ENCODE measurements at places on chromosomes 4 and X. TPM values are rescaled to one million over a fixed set of nuclear protein-coding genes. Genes with fewer than 3 reads are reported as not detected.
A peak's percentile ranks its signal among the peaks of the same experiment; 100 is the strongest.

ANXA10 gene
- not detected for total RNA-seq

SMR3A gene
- not detected for total RNA-seq

SSX1 gene
- total RNA-seq = not detected

AKAP14 gene
- total RNA-seq = 1.6 TPM

GLUD2 gene
- total RNA-seq = 1.4 TPM

APELA gene
- total RNA-seq = 25.1 TPM

TEX13C gene
- total RNA-seq = 0.26 TPM

GAGE12J gene
- total RNA-seq = not detected

FHIP1A gene
- total RNA-seq = 68.6 TPM

PDCL2 gene
- total RNA-seq = 0.21 TPM

DNA sequence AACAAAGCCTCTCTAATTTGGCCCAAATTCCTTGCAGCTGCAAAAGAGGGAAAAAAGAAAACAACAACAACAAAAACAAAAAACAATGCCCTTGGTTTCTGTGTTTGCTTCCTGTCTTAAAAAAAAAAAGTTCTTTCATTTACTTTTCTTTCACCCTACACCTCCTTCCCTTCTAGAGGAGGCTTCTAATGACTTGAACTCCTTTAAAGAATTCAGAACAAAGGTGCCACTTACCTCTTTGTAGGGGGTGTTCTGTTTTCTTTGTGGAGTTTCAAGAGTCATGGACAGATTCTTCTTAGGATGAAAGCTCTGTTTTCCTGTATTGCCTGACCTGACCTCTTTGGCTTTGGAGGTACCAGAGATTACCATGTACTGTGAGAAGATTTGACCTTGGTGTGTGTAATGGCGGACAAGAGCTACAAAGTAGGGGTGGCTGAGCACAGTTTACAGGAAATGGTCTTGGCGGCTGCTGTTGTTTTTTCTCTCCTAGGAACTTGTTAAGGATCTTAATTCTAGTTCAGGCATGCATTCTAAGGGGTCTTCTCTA lies 72.4 kb upstream of the S100G start:
- DNase-seq = no peak

DNA sequence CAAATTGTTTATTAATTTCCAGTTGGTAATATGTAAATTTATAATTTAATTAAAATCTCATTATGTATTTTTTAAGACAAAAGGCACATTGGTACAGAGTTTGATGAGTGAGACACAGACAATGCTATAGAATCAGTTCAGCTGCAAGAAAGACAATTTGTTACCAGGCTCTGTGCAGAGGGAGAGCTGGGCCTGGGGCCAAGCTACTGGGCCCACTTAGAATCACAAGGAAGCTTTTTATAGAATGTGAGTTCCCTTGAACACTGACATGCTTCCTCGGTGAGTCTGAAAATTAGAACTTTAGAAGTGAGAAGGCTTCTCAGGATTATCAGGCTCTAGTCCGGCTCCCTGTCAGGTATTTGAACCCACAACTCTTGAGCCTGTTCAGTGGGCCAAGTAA lies 129.0 kb downstream of the AFF2 start:
- DNase-seq = no peak

DNA sequence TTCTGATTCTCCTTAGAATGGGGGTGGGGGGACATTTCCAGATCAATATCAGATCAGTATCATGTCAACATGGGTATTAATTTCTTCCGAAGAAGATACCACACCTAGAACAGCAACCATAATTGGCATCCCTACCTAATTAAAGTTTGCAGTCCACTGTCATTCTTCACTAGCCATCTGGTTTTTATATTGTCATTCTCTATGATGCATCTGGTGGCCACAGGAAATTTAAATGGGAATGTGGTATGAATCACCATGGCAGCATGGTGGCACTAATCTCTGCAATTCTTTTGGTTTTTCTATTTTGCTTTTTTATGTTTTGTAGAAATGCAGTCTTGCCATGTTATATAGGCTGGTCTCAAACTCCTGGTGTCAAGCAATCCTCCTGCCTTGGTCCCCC lies 16.6 kb upstream of the UBE2D3 start:
- no peak for DNase-seq

GRCh38 chr4:109079731-109080130 lies 222.7 kb downstream of the COL25A1 start:
- DNase-seq = no peak

GRCh38 chrX:136271300-136271699 lies 20.1 kb upstream of the MAP7D3 start:
- no peak for DNase-seq

- no peak for DNase-seq
These were observed 166.3 kb downstream of the KDR start for GRCh38 chr4:54959131-54959530.

- no peak for DNase-seq
These were observed 199.7 kb downstream of the PAPSS1 start for GRCh38 chr4:107520368-107520767.

GRCh38 chr4:102705391-102705935 lies 55.3 kb downstream of the MANBA start:
- DNase-seq = peak; percentile 14

GRCh38 chr4:88706574-88706973 lies 8.9 kb upstream of the NAP1L5 start:
- no peak for DNase-seq

DNA sequence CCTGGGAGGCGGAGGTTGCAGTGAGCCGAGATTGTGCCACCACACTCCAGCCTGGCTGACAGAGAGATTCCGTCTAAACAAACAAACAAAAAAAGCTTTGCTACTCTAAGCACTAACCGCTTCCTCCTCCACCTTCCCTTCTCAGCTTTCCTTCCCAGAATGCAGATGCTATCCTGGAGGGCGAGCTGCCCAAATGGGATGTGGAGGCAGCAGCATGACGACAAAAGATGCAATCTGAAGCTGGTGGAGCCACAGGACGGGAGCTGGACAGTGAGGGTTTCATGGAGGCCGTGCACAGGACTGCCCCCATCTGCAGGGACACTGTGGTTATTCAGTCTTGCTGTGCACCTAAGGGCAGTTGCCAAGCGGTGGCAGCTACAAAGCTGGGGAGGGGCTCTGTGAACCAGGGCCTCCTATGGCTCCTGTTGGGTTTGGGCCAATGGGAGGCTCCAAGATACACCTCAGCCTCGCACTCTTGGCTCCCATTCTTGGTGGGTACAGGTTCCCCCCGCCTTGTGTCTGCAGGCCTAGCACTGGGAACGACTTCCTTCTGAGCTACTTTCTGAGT lies 47.4 kb downstream of the WDR1 start:
- no peak for DNase-seq

- no peak for DNase-seq
These were observed 101.2 kb upstream of the CXCL13 start for GRCh38 chr4:77504407-77504806.

- DNase-seq = no peak
These were observed 216.2 kb downstream of the HS6ST2 start for GRCh38 chrX:132742246-132742645.

DNA sequence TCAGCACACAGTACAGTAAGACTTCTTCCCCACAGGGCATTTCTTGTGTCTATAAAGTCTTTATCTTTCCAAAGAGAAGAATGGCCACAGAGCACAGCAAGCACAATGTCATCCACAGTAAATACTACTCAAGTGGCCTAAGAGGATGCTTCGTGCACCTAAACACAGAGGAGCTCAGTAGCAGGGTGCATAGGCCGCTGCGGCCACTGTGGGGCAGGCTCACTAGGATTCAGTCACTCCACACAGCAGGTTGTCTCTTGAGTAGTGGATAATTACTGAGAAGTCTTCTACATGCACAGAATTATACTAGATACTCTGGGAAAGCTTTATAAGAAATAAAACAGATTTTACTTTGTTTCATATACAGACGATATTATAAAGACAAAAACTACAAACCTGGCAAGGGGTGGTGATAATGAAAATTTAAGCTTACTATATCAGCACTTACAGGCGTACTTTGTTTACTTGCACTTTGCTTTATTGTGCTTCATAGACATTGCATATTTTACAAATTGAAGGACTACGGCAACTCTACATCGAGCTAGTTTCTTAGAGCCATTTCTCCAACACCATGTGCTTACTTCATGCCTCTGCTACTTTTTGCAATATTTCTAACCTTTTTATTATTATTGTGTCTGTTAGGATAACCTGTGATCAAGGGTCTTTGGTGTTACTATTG lies 78.5 kb downstream of the PRDM5 start:
- DNase-seq = peak; percentile 60

GRCh38 chr4:87560802-87561201 lies 31.6 kb upstream of the SPARCL1 start:
- no peak for DNase-seq

DNA sequence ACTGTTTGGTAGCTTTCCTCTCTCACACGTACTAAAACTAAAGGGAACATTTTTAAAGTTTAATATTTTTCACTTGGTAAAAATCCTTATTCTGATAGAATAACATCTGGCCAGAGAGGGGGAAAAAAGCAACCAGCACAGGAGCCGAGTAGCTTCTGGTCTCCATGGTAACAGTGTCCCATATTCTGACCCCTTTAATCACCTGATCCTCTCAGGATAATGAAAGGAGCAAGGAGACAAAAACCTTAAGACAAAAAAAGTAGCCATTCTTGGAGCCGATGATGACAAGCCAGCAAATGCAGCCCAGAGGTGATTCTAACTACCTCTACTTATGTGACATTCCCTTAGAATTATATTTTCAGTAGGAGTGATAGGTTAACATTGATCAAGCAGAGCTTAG lies 126.6 kb downstream of the SLC39A8 start:
- DNase-seq = no peak

DNA sequence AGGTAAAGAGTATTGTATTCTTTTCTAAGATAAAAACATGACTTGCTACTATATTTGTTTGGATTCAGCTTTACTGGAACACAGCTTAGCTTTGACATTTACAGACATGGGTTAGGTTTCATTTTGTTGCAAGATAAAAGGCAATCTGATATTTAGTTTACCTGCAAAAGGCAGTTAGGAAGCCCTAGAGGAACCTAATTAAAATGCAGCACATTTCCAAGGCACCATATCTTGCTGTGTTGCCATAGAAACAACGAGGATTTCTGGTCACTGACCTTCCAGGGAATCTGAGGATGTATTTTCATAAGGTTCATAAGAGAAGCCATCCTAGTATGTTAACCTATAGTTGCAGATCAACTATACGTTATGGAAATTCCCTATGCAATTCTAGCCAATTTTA lies 116.0 kb downstream of the SNCA start:
- no peak for DNase-seq

DNA sequence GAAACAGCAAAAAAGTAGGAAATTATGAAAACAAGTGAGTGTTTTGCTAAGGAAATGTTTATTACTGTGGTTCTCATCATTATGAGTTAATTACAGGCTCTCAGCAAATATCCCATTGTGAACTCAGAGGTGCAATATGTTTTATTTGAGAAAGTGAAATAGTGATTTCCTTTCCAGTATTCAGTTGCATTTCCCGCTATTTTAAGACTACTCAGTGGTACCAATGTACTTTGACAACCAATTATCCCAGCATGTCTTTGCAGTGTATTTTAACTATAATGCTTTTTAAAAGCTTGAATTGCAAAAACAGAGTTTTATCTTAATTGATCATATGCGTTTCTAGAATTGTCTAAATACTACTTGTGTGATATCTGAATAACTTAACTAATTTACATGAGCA lies 383.8 kb upstream of the TENM3 start:
- DNase-seq = no peak

DNA sequence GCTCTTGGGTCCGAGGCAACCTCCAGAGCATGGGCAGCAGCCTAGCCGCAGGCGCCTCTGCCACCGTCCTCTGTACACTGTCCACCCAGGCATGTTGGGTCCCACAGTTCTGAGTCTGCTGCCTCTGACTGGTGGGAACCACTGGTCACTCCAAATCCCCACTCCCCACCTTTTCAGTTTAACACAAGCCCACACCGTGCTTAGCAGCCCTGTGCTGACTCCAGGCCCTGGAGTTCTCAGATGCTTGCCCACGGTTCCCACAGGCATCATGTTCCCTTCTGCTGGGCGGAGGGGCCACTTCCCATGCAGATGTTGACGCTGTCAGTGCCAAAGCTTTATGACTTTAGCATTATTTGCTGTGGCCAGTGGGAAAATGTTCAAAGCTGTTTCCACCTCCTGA lies 104.5 kb downstream of the SCD5 start:
- DNase-seq = no peak

DNA sequence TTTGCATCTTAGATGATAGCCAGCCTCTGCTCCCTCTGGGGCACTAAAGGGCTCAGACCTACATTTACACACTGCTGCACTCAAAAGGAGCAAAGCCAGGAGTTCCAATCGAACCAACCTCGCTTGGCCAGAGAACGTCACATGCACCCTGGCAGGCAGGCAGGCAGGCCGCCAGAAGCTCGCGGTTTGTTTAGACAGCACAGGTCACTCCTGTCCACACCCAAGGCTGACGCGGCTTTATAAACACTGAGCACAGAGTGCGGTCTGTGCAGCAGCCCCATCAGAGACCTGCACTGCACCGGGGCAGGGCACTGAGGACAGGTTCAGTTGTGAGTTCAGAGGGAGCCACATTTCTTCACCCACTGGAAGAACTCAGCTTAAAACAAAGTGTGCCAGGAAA lies 143.9 kb downstream of the BCOR start:
- DNase-seq = no peak

DNA sequence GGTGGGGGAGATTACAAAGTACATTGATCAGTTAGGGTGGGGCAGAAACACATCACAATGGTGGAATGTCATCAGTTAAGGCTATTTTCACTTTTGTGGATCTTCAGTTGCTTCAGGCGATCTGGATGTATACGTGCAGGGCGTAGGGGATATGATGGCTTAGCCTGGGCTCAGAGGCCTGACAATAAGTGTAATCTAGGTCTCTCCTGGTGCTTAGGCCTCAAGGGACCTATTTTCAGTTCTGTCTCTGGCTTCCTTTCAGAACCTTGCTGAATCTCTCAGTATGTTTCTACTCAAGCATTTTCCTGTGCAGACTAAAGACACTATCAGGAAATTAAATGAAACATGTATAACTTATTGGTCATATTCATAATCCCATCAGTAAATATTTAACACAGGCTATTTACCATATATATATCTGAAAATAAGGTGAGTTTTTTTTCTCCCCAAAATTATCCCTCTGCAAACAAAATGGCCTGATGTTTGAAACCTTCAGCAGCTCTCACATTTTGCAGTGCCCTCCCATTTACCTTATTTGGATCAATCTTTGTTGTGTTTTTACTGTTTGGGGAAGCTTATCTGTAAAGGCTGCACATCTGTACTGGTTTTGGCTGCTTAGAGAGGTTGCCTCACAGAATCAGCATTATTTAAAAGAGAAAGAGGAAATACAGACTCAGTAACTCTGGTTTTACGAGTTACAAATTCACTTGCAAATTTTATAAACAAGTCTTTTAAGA lies 2.3 kb upstream of the ZCCHC4 start:
- no peak for DNase-seq

GRCh38 chr4:75429208-75429607 lies 85.0 kb downstream of the RCHY1 start:
- no peak for DNase-seq

DNA sequence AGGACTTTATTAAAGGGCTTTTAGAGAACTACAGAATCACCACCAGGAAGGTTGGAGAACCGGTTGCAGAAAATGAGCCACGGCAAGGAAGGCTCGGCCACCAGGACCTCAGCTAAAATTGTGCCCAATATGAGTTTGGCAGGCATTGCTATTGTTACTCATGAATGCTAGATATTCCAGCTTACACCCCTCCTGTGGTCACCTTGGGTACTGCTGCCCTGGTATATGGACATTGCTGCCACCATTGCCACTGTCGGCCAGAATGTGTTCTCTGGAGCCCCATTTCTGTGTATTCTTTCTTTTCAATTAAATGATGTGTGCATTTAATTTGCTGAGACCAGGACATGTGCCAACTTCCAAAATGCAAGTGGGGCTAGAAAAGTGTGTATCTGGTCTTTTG lies 626.7 kb upstream of the BOD1L1 start:
- DNase-seq = peak; percentile 60

- DNase-seq = peak; percentile 90
These were observed at the start of gene KIT for GRCh38 chr4:54657551-54658251. Gene KIT (plus strand): TSS chr4:54657957. CDS start chr4:54658015, 58 bp downstream.

All from WTC11 (cell line).